ENCODE measurements at places on chromosomes 2 and 18.

- no peak for DNase-seq
These were observed 3.2 kb downstream of the GLI2 start for GRCh38 chr2:120738786-120739437.

DNA sequence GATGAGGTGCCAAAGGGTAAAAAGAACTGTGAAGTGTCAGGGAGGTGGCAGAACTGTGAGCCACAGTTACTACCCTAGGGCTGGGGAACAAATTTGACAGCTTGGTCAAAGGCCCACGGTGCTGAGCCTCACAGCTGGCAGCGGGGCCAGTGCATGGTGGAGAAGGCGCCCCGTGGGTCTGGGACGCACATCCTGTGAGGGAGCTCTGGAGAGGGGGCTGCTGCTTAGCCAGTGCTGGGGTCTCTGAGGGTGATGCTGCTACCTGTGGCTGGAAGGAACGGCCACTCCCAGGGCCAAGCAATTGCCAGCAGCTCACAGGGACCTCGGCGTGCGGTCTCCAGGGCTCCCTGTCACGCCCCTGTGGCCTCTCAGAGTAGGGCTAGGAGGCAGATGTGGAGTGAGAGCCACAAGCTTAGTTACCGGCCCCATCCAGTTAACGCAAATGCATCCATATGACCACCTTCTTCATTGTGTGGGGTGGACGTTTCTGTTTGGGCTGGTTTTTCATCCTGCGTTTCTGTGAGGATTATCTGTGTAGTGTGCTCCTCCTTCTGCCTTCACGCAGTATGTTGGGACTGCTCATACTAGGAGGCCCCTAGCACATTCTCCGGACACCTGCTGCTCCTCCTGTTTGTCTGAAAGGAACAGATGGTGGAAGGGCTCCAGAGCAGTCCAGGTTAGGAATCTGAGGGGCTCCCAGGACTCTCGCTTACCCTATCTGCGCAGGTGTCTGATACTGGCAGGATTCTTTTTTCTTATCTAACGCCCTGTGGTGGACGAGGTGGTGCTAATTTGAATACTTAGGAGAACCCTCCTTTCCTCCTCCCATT lies 26.0 kb downstream of the STK25 start:
- no peak for DNase-seq

GRCh38 chr2:177363332-177363731 lies 29.2 kb upstream of the AGPS start:
- DNase-seq, result no peak

DNA sequence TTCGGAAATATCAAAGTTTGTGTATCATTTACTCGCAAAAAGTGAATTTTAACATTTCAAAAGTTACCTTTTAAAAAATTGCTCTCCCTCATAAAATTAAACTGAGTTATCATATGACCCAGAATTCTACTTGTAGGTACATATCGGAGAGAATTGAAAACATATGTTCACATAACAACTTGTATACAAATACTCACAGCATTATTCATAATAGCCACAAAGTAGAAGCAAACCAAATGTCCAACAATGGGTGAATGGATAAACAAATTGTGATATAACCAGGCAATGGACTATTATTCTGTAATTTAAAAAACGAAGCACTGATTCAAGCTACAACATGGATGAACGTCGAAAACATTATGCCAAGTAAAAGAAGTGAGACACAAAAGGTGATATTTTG lies 412.0 kb upstream of the TCF4 start:
- no peak for DNase-seq

- DNase-seq, result peak; percentile 68
These were observed 10.9 kb downstream of the GNLY start for GRCh38 chr2:85704800-85705679.

DNA sequence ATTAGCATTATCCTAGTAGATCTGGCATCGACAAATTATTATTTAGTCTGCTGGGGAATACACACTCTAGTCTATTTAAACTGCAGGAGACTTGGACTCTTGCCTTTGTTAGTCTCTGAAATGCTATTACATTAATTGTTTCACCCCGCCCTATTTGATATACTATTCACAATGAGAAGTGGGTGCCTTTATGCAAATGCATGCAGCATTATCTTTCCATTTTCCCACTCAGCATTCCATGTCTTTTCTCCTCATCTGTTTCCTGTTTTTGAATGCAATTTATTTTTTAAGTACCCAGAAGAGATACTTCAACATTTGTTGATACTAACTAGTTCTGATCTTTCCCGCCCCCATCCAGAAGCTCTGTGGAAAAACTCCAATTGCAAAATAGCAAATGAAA lies 395.3 kb upstream of the NXPH2 start:
- no peak for DNase-seq

DNA sequence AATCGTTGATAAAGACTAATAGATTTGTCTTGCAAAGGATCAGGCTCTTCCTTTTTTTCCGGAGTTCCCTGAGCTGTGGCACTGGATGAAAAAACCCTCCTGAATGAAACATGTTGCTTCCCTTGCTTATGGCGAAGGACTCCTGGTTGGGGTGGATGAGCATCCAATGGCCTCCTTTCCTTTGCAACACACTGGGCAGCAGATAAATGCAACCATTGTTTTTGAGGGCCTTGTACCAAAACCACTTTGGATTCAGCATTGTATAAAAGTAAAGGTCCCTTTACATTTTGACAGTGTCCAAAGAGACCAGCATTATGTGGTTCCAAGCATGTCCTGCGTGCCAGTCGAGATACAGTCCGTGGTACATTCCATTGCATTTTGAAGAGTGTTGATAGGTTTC lies 44.7 kb downstream of the FAM210A start:
- no peak for DNase-seq

GRCh38 chr2:28445448-28446258 lies 50.2 kb upstream of the PLB1 start:
- DNase-seq, result peak; percentile 96

- no peak for DNase-seq
These were observed 183.9 kb upstream of the KLHL14 start for GRCh38 chr18:32956591-32957315.

GRCh38 chr2:239302083-239302807 lies 98.6 kb downstream of the HDAC4 start:
- DNase-seq, result no peak

- no peak for DNase-seq
These were observed 164.8 kb upstream of the STK17B start for GRCh38 chr2:196336207-196336606.

DNA sequence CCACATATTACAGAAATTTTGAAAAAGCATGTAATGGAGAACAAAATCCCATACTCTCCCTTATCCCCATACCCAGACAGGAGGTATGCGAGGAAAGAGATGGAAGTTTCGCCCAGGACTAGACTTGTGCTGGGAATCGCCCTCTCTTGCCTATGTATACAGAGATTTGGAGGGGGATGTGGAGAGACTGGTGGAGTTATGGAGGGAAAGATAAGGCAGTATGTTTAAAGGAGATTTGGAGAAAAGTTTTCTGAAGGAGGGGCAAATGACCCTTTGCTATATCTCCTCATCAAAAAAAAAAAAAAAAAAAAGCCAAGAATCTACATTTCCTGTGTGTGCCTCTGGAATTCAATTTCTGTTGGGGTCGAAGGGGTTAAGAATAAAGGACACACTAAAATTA lies 75.3 kb downstream of the MERTK start:
- DNase-seq, result no peak

- DNase-seq, result peak; percentile 40
These were observed 222.3 kb downstream of the SH3RF3 start for GRCh38 chr2:109351164-109351756.

- peak; percentile 41 for DNase-seq
These were observed 180.9 kb downstream of the PID1 start for GRCh38 chr2:229090225-229090624.

DNA sequence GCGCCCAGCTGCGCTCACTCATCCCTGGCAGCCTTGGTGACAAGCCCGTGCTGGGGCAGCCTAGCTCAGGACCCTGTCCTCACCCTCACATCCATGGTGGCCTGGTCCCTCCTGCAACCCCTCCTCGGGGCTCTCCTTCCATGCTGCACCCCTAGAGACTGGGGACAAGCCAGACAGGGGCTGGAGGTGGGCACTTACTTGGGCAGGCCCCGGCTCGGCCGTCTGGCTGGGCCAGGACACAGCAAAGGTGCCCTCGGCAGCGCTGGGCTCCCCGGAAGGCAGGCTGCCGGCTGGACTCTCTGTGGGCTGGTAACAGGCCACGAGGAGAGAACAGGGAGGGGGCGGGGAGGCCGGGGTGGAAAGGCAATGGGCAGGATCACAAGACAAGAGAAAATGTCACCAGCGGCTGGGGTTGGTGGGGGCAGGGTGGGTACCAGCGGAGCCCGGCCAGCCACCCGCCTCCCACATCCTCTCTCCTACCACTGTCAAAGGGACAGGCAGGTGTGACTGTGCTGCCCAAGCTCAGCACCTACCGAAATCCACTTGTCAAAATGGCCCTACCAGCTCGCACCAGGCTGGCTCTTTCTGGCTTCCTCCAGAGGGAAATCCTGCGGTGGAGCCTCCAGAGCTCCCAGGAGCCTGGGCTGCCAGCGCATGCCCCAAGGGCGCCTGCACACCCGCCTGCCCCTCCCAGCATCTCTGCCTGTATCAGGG lies 54.7 kb downstream of the BIN1 start:
- no peak for DNase-seq

- peak; percentile 87 for DNase-seq
These were observed 80.4 kb downstream of the LPIN2 start for GRCh38 chr18:2932247-2933181.
